T-helper 2 cell treated with Interferon-gamma antibody and Interleukin-4, amounts not matched to agents 5 μg/mL and 100 μg/mL, for 36 hours (primary cell): ENCODE measurements at places on chromosomes 6 and 20.

GRCh38 chr20:45456632-45457031 is 12.9 kb upstream of the WFDC2 start:
- H3K27me3 ChIP-seq, result no peaks in the 10 kb centered on the region
- DNase-seq, result no peak
- H3K4me3 ChIP-seq, result no peak overlapping the region
- H3K36me3 ChIP-seq, result no peaks in the 10 kb centered on the region
- H3K4me1 ChIP-seq, result no peaks in the 10 kb centered on the region
- H3K27ac ChIP-seq, result no peak overlapping the region

- no peaks in the 10 kb centered on the region for H3K36me3 ChIP-seq
- DNase-seq, result no peak
- no peak overlapping the region for H3K4me3 ChIP-seq
- H3K27ac ChIP-seq, result no peak overlapping the region
These were observed 33.3 kb upstream of the ADGRF4 start for GRCh38 chr6:47665112-47665511.

DNA sequence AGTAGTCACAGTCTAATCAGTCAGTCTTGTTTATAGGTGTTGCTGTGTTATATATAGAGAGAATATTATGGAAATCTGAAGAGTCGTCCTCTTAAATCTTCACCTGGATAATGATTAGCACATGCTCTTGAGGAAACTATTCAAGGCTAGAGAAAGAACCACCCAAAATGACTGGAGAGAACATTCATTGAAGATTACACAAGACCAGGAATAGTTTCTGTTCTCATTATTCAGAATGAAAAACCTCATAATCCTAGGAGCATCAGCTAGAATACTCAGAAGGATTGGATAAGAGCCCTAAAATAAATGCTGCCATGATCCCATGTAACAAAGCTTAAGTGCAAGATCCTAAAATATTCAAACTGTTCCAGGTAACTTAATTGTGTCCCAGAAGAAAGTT is 278.2 kb upstream of the PREP start:
- H3K27ac ChIP-seq, result no peak overlapping the region
- DNase-seq, result no peak
- peaks cover 4% of the 10 kb centered on the region for H3K36me3 ChIP-seq
- H3K27me3 ChIP-seq, result peaks cover 2% of the 10 kb centered on the region

- H3K27ac ChIP-seq, result no peak overlapping the region
- peaks cover 12% of the 10 kb centered on the region for H3K4me1 ChIP-seq
- H3K27me3 ChIP-seq, result peaks cover 14% of the 10 kb centered on the region
- DNase-seq, result no peak
These were observed 79.8 kb downstream of the KIF13A start for GRCh38 chr6:17907406-17908229.

DNA sequence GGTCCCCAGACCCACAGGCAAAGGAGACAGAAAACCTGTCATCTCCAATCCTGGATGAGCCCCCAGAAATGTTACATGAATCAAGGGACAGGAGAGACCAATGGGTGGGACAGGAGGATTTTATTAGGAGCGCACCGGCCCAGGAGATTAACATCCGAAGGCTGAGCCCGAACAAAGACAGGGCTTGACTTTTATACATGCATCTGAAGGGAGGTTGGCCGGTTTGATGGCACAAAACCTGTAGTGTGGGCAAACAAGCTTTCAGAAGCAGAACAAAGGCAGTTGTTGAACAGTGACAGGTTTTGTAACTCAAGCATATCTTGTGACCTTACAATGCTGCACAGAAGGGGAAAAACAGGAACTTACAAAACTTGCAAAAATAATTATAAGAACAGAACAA is 83.9 kb upstream of the GPR6 start:
- no peak overlapping the region for H3K4me3 ChIP-seq
- no peak overlapping the region for H3K27ac ChIP-seq
- peaks cover 10% of the 10 kb centered on the region for H3K27me3 ChIP-seq
- no peaks in the 10 kb centered on the region for H3K36me3 ChIP-seq

DNA sequence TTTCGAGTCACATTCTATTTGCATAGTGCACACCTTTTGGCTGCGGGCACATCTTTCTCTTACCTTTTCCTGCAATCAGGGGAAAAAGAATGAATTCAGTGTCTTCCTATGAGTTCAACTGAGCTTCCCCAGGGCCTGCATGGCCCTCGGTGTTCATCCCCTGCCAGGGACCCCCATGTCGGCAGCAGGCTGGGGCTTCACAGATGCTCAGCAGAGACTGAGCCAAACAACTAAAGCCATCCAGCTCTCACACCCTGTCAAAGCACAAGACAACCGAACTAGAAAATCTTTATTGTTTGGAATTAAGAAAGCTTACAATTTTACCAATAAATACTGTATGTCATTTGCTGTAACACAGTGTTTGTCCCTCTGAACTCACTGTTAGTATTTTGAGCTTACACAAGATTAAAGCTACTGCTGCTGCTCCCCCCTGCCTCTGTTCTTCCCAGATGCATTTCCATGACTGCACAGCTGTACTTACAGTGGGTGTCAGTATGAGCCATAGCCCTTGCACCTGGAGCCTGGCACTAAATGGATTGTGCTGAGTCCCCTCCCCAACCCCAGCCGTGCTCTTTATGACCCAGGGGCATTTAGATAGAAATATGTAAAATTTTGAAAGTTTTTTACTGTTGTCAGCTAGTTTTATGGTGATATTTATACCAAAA is 205.8 kb downstream of the TMEM242 start:
- H3K36me3 ChIP-seq, result peaks cover 13% of the 10 kb centered on the region
- no peak overlapping the region for H3K27ac ChIP-seq
- H3K4me3 ChIP-seq, result no peak overlapping the region
- peaks cover 11% of the 10 kb centered on the region for H3K4me1 ChIP-seq
- no peak for DNase-seq
- H3K27me3 ChIP-seq, result no peaks in the 10 kb centered on the region
